ENCODE measurements at places on chromosomes 16 and 17.

GRCh38 chr16:67531247-67531646 lies 2.6 kb downstream of the RIPOR1 start:
- DNase-seq, result no peak

DNA sequence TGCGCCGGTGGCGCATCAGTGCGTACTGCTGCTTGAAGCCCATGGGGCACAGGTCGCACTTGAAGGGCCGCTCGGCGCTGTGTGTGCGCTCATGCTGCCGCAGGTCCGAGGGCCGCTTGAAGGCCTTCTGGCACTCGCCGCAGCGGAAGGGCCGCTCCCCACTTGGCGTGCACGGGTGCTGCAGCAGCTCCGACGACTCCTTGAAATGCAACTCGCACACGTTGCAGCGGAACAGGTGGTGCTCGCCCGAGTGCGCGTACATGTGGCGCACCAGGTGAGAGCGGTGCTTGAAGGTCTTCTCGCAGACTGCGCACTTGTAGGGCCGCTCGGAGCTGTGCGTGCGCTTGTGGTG lies 3.3 kb downstream of the ZNF319 start:
- no peak for DNase-seq

GRCh38 chr17:77755410-77755963 lies 203.0 kb upstream of the TNRC6C start:
- DNase-seq, result no peak

GRCh38 chr16:9741776-9742175 lies 440.5 kb downstream of the GRIN2A start:
- no peak for DNase-seq

DNA sequence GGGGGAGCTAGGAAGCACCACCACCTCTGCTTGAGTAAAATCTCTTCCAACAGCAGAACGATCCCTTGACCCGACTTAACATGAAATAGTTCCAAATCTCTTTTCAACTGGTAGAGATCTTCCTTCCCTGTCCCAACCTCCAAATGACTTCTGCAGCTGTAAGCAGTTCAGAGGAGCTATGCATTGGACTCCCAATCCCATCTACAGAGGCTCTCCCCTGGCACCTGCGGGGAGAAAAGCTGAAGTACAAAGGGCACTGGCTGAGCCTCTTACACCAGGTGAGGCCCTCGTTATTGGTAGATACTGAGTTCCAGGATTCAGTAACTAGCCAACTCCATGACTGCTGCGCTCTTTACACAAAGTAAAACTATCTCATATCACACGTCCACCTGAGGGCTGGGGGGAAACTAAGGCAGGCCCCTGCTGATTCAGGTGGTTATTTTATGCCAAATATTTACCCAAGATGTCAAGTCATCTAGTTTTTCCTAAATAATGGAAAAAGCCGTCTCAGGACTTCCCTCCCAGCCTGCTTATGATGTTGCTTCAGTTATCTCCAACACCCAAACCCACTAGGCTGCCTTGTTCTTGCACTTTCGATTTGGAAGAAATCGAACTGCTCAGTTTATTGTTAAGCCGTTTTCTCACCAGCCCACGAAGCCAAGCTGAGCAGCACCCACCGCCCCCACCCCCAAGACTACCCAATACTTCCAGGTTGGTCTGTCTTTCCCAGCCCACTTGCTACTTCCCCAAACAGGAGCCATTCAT lies 3.2 kb downstream of the ACTG1 start:
- DNase-seq, result no peak

DNA sequence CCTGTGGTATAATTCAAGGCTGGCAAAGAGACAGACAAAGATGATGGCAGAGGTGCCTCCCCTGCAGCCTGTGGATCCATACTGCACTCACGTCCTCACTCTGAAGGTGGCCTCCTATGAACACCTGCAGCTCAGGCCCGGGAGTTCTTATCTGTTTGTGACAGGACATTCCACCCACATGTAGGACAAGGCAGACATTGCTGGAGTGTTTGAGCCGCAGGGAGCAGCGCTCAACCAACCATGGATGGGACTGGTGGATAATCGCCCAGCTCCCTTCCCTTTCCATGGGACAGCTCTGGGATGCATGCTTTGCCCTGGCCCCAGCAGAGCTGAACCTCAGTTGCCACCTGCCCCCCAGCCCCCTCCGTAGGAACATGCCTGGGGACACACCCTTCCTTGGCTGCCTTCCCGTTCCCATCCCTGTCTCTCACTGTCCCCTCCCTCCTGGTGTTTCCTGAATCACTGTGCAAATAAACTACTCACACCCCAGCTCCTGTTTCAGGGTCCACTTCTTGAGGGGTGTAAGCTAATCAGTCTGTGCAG lies 22.2 kb downstream of the ITPRIPL2 start:
- no peak for DNase-seq

DNA sequence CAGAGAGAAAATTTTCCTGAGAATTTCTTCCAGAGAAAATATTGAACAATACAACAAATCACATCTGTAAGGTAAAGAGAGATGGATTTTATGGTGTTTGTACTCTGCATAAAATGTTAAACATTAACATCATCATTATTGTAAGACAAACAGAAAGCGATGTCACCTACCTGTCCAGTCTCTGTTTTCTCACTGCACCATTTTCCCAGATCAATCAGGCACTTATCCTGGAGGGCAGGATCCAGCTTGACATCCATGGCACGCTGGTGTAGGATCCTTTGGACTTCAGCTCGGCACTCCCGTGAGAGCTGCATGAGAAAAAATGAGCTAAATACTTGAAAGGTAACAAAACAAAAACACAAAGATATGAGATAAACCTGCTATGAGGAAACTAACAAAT lies 55.9 kb upstream of the CLEC18B start:
- DNase-seq, result no peak

DNA sequence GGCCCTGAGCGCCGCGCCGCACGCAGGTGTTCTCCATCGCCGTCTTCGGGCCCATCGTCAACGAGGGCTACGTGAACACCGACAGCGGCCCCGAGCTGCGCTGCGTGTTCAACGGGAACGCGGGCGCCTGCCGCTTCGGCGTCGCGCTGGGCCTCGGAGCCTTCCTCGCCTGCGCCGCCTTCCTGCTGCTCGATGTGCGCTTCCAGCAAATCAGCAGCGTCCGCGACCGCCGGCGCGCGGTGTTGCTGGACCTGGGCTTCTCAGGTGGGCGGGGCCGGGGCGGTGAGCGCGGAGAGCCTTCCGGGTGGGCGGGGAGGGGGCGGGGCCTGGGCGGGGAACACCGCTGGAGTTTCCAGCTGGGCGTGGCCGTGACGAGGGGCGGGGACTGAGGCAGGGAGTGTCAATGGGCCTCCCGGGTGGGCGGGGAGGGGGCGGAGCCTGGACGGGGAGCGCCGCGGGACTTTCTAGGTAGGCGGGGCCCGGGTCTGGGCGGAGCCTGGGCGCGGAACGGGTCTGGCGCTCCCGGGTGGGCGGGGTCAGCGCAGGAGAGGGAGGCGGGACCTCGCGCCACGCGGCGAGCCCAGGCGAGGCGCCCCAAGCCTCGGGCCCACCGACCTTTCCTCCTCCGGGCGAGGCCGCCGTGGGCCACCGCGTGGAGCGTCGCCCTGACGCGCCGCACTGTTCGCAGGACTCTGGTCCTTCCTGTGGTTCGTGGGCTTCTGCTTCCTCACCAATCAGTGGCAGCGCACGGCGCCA lies 2.4 kb downstream of the SYNGR3 start:
- DNase-seq, result peak; percentile 93

DNA sequence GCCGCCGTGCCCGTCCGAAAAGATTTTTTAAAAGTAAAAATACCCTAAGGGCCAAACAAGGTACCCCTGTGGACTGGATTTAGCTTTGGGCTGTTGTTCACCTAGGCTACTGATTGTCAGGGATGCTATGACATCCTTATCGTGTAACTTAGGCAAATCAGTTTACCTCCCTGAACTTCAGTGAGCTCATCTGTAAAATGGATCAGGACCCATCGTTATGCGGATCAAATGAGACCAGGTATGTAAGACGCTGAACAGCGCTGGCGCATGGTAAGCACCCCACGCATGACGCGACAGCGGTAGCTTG lies 658 bp upstream of the ZNF771 start:
- DNase-seq, result no peak

GRCh38 chr17:61221597-61222471 lies 177.8 kb upstream of the TBX2 start:
- no peak for DNase-seq

- no peak for DNase-seq
Observed at GRCh38 chr17:5823219-5823618, 238.9 kb upstream of the NLRP1 start.

GRCh38 chr16:85523602-85524364 lies 89.3 kb upstream of the GSE1 start:
- no peak for DNase-seq

DNA sequence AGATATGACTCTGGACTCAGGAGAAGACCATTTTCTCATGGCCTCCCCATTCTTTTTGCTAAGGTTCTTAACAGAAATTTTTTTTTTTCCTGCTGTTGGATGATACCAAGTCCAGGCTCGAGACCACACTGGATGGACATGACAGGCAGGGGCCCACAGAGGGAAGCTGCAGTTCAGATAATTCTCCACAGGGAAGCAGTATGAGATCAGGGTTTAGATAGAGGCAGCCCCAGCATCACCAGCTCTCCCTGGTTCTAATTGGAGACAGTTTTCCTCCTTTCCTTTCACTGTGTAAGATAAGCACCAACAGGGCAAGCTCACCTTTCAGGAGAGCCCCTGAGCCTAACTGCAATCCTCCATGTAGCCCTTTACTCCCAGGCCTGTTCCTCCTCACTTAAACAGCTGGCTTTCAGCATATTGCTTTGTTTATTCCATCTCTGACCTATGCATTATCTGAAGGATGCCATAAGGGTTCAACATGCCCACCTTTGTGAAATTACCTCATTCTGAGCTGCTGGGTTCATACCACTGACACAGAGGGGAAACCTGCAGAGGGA lies 108.1 kb downstream of the SNX11 start:
- no peak for DNase-seq
